ENCODE measurements at places on chromosomes 12 and 14. TPM values are rescaled to one million over a fixed set of nuclear protein-coding genes. Genes with fewer than 3 reads are reported as not detected.

Gene KRT1
- not detected for total RNA-seq

Gene RNF212B
- total RNA-seq: not detected

Gene GARIN6
- not detected for total RNA-seq

Gene OR6C2
- not detected for total RNA-seq

Gene MBD6
- 28.7 TPM for total RNA-seq

Gene RPGRIP1
- 0.20 TPM for total RNA-seq

Gene GALNT6
- total RNA-seq: 3.7 TPM

Gene RASSF9
- total RNA-seq: 0.94 TPM

Gene KRT2
- not detected for total RNA-seq

Gene SMARCD1
- 73.4 TPM for total RNA-seq
